ENCODE measurements at places on chromosomes 6 and 20.
A peak's percentile ranks its signal among the peaks of the same experiment; 100 is the strongest.

GRCh38 chr6:131061041-131061750 is 1.8 kb downstream of the EPB41L2 start:
- no peak for DNase-seq

- no peak for DNase-seq
Measured at GRCh38 chr6:90162648-90163387, 133.8 kb downstream of the BACH2 start.

DNA sequence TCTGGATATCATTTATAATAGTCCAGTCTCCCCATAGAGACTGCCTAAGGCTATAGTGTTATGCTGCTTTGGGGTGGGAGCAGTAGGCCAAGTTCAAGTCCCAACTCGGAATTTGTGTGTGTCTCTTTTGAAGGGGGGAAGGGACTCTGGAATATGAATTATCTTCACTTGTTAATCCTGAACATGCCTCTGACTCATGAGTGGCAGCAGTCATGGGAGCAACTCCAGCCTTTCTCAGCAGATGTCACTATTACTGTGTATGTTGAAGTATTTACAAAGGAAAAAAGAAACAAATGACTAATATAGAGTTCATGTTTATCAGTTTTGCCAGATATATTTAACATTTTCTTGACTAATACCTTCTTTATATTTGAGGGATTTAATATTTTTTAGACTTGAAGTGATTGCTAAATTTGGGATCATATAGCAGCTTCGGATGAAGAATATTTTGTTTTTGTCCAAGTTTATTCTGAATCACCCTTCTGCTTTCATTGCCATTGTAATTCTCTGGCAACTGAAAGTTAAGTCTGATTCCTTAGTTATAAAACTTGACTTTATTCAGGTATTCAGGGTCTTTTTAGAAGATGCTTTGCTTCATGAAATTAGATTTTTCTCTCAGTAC is 23.4 kb downstream of the FAM217A start:
- DNase-seq = peak; percentile 79

DNA sequence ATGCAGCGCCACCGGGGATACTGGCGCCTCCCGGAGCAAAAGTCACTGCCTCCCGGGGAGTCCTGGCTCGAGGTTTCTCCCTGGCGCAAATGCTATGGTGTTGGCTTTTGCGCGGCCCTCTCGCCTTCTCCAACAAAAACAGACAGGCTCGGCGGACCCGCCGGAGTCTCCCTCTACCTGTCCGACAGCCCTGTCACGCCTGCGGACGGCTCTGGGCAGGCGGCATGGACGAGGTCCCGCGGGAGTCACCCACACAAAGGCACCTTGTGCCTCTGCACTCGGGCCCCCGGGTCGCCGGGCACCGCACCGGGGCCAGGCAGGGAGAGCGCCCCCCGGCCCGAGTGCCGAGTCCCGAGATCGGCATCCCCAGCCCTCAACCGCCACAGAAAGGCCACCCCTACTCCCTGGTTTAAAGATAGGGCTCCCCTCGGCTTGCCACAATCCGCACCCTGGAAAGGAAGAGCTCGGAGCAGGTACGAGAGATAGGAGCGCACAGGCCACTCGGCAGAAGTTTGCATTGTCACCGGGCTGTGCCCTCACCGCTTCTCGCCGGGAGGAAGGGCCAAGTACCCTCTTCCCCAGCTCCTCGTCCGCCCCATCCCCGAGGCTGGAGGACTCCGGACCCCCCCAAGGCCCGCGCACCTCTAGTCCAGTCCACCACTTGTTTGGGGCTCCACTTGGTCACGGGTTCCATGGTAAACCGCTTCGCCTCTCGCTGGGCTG is 903 bp downstream of the CNKSR3 start:
- peak; percentile 49 for DNase-seq

- DNase-seq = no peak
Measured at GRCh38 chr6:11475016-11475415, 62.5 kb upstream of the TMEM170B start.

DNA sequence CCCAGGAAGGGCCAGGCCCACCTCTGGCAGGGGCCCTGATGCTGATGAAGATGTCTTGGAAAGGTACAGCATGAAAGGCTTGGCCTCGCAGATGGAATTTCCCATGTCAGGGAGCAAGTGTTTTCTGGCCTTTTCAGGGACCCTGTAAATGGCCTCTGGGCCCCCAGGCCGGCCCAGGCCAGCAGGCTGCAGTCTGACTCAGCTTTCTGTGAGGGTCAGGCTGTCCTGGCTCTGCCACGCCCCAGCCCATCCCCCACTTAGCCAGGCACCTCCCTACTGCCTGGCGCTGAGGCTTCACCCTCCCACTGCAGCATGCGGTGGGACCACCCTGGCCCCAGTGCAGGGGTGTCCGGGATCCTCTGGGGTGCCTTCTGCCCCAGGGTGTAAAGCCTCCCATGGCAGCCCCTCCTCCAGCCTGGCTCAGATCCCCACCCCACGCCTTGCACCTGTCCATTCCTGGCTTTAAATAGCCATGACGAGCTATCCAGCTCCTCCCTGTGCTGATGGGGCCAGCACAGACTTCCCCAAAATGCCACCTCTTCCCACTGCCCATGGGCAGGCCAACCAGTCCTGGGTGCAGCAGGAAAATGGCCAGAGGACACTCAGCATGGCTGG is 35.6 kb upstream of the GATA5 start:
- DNase-seq = no peak

DNA sequence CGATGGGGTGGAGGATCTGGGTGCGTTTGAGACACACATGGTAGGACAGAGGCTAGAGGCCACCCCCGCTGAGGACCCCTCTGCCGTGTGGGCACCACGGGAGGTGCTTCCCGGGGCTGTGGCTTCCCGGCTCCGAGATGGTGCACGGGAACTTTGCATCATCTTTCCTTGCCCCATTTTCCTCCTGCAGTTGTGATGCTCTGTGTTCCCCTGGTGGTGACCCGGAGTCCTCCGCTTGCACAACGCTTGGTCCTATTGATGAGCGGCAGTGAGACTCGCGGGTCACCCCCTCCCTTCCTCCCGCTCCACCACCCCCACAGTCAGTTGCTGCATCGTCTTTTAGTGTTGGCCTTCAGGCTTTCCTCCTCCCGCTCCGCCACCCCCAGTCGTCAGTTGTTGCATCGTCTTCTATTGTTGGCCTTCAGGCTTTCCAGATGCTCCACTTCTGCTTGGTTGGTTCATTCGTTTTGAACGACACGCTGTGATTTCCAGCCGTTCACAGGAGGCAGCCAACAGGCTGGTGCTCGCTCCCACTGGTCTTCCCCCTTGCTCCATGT is 37.3 kb downstream of the PYGB start:
- DNase-seq = no peak

GRCh38 chr6:111987295-111987694 is 66.6 kb upstream of the CCN6 start:
- DNase-seq = no peak

DNA sequence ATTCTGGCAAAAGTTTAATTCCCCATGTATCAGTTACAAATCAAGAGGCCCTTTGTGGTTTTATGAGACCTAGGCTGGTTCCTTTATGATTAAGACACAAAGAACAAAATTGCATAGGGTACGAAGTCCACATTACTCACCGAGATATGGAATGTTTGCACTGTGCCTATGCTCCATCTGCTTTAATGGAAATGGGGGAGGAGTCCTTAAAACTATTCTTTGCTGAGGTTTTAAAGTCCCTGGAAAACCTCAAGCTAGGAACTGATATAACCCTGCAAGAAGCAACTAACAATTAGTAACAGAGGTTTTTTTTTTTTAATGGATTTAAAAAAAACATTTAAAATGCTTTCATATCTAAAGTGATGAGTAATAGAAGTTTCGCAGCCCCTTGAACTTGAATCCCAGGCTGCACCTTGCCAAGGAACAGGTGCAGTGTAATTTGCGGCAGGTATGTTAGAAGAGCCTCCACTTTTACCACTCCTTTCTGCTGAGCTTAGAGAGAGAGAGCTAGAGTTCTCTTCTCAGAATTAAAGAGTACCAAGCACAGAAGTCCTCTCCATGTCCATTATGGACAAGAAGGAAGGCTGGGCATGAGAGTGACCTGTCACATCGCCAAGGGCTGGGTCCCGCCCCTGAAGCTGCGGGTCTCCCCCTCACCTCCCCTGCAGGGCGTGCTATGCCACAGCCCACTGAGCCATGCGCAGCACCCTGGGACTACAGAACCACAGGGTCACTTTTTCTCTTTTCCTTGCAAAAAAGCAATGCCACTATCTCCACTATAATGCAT is 2.3 kb downstream of the SERPINB1 start:
- peak; percentile 33 for DNase-seq

- no peak for DNase-seq
Measured at GRCh38 chr6:90809035-90809434, 222.2 kb upstream of the MAP3K7 start.

DNA sequence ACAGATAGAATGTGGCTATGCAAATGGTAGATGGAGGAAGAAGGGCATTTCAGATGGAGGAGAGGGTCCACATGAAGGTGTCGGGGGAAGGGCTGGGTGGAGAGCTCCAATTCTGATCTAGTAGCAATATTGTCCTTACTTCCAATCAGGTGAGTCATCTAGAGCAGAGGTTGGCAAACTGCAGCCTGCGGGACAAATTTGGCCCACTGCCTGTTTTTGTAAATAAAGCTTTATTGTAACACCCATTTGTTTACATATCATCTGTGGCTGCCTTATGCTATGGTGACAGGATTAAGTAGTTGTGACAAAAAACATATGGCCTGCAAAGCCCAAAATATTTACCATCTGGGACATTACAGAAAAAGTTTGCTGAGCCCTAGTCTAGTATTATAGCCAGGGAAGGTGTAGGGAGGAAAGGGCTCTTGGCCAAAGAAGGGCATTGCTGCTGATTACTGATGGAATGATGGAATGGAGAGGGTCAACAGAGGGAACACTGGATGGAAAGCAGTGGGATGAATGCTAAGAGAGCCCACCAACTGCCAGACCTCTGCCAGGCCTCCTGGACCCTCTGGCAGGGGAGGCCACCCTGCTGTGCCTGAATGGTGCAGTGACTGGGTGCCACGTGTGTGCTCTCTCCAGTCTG is 79.8 kb downstream of the SLC22A23 start:
- DNase-seq = no peak

DNA sequence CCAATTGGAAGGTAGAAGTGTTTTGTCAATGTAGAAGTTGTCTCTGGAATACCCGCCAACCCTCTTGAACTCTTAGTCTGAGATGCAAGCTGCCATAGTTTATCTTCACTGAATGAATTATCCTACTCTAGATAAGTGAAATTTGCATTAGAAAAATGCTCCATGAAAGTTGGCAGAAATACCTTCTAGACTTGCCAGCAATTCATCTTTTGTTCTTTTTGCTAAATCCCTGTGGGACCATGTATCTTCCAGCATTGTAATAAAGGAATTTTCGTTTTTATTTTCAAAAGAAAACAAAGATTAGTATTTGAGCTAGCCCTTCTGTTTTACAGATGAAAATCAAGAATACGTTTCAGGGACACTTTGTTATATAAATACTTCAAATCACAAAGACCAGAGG is 244.2 kb downstream of the CBLN4 start:
- DNase-seq = no peak

GRCh38 chr6:159679091-159680077 is 13.7 kb downstream of the SOD2 start:
- DNase-seq = no peak

DNA sequence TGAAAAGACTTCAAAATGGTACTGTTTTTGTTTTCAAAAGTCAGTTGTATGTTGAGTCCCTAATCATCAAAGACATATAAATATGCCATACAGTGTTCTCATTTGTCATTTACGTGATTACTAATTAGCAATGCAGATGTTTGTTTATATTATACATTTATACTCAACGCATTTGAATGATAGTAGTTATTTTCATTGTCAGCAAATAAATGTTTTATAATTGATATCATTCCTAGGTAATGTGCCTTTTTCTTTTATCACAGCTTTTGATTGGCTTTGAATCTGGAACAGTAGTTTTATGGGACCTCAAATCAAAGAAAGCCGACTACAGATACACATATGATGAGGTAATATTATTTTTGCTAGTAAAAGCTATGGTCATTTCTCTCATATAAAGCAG is 62.6 kb downstream of the STXBP5 start:
- DNase-seq = no peak

DNA sequence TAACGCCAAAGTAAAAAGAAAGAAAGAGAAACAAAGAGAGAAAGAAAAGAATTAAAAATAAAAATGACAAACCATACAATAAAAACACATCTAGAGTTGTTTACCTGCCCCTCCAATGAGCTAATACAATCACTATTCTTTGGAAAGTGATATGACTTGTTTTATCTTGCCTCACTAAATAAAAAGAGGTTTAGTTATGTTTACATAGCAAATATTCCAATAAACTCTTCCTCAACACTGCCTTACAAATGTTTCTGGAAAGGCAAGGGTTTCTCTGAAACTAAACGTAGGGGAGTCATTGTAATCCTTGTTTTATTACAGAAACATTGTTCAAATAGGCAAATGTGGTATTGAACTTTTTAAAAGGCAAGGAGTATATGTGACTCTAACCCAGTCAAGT is 396.2 kb downstream of the EPM2A start:
- DNase-seq = no peak

DNA sequence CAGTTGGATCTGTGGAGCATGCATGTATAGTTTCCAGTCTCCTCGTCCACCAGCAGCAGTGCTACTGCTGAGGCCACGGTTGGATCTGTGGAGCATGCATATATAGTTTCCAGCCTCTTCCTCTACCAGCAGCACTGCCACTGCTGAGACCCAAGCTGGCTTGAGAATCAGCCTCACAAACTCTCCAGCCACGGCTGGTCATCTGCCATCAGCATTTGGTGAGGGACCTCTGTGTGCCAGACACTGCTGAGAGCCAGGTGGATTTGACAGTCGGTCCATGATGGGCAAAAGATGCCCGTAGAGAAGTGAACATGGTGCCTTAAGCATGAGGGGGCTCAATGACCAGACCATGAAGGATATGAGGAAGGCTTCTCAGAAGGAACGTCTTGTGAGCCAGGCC is 46.4 kb downstream of the SLC9A8 start:
- DNase-seq = no peak

DNA sequence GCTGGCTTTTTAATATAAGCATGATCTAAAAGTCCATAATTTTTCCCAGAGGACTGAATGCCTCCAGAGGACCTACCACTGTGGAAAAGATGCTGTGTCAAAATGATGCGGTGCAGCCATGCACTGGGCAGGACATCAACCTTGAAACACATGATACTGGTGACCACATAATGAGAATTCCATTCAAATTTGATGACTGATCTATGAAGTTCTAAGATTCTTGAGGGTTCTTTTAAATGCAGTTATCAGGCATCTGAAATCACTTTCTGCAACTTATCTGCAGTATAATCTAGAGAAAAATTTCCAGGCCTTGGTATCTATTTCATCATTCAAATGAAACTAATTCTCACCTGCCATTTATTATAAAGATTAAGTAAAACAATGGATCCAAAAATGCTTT is 15.0 kb upstream of the MARCKS start:
- DNase-seq = no peak

Measured in SW 1271 (cell line).